HCT116 (cell line): ENCODE measurements at places on chromosomes 12 and 14.

GRCh38 chr14:63632932-63633514 is 8.6 kb downstream of the WDR89 start:
- no peak overlapping the region for H3K4me3 ChIP-seq
- no peak overlapping the region for H3K27ac ChIP-seq
- peaks cover 6% of the 10 kb centered on the region; the same call in 1 of the 2 replicates for H3K36me3 ChIP-seq
- no peaks in the 10 kb centered on the region for H3K27me3 ChIP-seq
- H3K4me1 ChIP-seq, result no peaks in the 10 kb centered on the region

DNA sequence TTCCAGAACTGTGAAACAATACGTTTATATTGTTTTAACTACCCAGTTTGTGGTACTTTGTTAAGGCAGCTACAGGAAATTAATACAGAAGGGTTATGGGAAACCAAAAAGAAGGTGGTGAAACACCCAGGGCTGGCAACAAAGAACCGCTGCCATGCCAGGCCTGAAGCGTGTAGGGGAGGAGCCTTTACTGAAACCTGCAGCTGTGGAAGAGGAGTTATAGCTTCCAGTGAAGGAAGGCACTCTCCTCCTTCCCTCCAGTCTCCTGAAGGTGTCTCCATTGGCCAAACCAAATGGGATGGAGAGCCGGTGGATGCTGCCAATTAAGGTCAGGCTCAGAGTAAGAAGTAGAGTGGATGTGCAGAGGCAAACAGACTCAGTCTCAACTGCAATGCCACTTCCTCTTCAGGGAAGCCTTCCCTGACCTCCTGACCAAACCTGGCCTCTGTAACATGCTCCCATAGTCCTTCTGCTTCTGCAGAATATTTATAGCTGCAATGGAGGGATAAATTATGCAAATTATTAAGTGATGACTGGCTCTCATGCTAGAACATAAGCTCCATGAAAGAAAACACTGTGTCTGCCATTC is 168.3 kb downstream of the DAD1 start:
- no peak for DNase-seq
- no peak overlapping the region for H3K27ac ChIP-seq
- H3K4me1 ChIP-seq, result no peaks in the 10 kb centered on the region
- no peak overlapping the region for H3K4me3 ChIP-seq

GRCh38 chr14:20498622-20499021 is 6.7 kb upstream of the RNASE10 start:
- DNase-seq, result no peak
- H3K27me3 ChIP-seq, result no peaks in the 10 kb centered on the region
- peaks cover 19% of the 10 kb centered on the region for H3K4me1 ChIP-seq
- H3K36me3 ChIP-seq, result no peaks in the 10 kb centered on the region
- no peak overlapping the region for H3K27ac ChIP-seq
- H3K4me3 ChIP-seq, result no peak overlapping the region

- H3K36me3 ChIP-seq, result no peaks in the 10 kb centered on the region
- no peaks in the 10 kb centered on the region for H3K27me3 ChIP-seq
- no peak overlapping the region for H3K4me3 ChIP-seq
- no peak overlapping the region for H3K27ac ChIP-seq
Measured at GRCh38 chr12:34298176-34298970, 276.1 kb downstream of the ALG10 start.

- H3K27me3 ChIP-seq, result no peaks in the 10 kb centered on the region
- no peaks in the 10 kb centered on the region for H3K4me1 ChIP-seq
- no peaks in the 10 kb centered on the region for H3K36me3 ChIP-seq
- no peak overlapping the region for H3K4me3 ChIP-seq
- H3K27ac ChIP-seq, result no peak overlapping the region
Measured at GRCh38 chr14:28381656-28382055, 384.9 kb upstream of the FOXG1 start.

- no peak overlapping the region for H3K4me3 ChIP-seq
- no peaks in the 10 kb centered on the region for H3K27me3 ChIP-seq
- H3K27ac ChIP-seq, result no peak overlapping the region
- no peak for DNase-seq
- H3K4me1 ChIP-seq, result no peaks in the 10 kb centered on the region
Measured at GRCh38 chr12:116319898-116320621, 42.6 kb upstream of the MED13L start.

DNA sequence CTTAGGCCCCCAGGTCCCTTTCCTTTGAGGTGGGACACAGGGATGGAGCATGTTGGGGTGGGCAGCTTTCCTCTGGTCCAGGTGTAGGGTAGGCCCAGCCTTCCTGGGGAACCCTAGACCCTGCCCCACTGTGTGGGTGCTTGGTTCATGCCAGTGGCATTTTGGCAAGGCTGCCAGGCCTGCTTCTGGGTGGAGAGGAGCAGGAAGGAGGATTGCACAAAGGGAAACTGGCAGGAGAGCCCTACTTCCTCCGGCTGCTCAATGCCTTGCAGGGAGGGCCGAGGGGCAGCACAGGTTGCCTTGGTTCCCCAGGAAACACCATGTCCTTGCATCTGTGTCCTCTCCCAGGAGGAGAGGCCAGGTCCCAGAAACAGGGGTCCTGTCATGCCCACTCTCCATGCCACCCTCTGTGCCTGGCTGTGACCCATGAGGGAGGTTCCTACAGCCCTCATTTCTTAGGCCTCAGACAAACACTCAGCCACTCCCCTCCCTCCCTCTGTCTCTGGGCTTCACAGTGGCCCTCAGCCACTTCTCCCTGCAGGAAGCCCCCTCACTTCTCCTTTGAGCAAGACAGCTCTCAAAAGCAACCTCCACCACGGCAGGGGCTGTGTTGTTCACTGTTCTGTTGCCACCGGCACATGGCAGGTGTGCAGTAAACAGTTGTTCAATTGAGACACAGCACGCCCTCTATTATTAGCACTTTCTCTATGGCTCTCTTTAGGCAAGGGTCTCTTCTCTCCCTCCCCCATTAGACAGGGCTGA is 6.8 kb upstream of the KRT80 start:
- no peaks in the 10 kb centered on the region for H3K27me3 ChIP-seq
- H3K36me3 ChIP-seq, result no peaks in the 10 kb centered on the region
- peaks cover 28% of the 10 kb centered on the region for H3K4me1 ChIP-seq
- H3K4me3 ChIP-seq, result no peak overlapping the region

- H3K4me3 ChIP-seq, result no peak overlapping the region
- peak overlapping the region; percentile 65 for H3K27ac ChIP-seq
- no peaks in the 10 kb centered on the region for H3K27me3 ChIP-seq
- DNase-seq, result no peak
- H3K4me1 ChIP-seq, result peaks cover 80% of the 10 kb centered on the region
Measured at GRCh38 chr12:12902036-12902435, 10.7 kb downstream of the GPRC5A start.

- H3K4me1 ChIP-seq, result peaks cover 39% of the 10 kb centered on the region
- no peak overlapping the region for H3K27ac ChIP-seq
- H3K36me3 ChIP-seq, result no peaks in the 10 kb centered on the region
- DNase-seq, result no peak
Measured at GRCh38 chr14:98908050-98908449, 363.9 kb downstream of the BCL11B start.

DNA sequence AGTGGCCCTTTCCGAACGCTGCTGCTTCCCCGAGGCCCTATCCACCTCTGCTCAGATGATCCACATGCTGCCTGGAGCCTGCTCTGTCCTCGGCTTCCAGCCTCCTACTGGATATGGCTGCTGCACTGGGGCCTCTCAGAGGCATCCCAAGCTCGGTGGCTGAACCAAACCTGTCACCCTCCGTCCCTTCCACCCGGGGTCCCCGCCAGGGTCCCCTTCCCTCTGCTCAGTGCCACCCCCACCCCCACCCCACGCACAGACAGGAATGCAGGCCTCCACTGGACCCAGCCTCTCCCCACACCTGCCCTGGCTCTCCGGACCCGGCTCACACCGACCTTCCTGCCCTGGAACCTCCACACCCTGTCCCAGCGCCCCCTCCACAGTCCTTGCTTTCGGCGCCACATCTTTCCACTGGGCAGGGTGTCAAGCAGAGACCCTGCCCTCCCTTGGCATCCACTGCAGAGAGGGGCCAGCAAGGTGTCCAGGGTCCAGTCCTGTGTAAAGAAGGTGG is 6.1 kb downstream of the CEP170B start:
- H3K4me3 ChIP-seq, result no peak overlapping the region
- H3K4me1 ChIP-seq, result peaks cover 19% of the 10 kb centered on the region
- no peak for DNase-seq

DNA sequence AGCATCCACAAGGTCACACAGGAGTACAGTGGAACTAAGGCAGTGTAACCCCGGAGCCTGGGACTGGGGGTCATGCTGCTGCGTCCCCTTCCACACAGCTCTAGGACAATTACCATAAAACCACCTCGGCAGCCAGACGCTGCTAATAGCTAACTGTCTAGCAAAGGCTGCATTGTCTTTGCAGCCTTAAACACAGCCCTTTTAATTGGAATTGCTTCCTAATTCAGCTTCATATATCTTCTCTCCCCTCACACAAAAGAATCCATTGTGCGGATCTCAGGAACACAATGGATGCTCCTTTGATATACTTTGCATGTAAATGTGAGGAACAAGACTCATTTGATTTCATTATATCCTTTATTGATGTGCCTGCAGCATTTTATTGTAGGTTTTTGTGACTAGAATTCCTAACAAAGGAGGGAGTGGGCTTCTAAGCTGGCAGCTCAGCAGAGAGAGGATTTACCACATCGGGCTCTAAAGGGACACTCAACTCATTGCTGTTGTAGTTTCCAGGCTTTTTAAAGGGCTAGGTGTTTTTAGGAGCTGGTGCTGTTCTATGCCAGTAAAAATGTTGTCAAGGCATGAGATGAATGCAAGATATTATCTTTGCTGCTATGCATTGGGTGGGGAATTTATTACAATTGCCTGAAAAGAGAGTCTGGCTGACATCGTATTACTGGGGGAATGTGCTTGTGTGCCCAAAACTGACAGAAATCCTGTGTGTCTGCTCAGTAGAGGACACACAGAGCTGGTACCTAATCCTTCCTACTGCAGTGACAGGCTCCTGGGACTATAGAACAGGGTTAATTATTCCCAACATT is 30.4 kb upstream of the DACT1 start:
- no peak for DNase-seq
- H3K4me1 ChIP-seq, result no peaks in the 10 kb centered on the region
- no peaks in the 10 kb centered on the region for H3K36me3 ChIP-seq
- no peaks in the 10 kb centered on the region for H3K27me3 ChIP-seq
- H3K4me3 ChIP-seq, result no peak overlapping the region

GRCh38 chr12:43008953-43009845 is 419.7 kb upstream of the PRICKLE1 start:
- H3K27ac ChIP-seq, result no peak overlapping the region
- H3K27me3 ChIP-seq, result no peaks in the 10 kb centered on the region
- no peaks in the 10 kb centered on the region for H3K36me3 ChIP-seq

DNA sequence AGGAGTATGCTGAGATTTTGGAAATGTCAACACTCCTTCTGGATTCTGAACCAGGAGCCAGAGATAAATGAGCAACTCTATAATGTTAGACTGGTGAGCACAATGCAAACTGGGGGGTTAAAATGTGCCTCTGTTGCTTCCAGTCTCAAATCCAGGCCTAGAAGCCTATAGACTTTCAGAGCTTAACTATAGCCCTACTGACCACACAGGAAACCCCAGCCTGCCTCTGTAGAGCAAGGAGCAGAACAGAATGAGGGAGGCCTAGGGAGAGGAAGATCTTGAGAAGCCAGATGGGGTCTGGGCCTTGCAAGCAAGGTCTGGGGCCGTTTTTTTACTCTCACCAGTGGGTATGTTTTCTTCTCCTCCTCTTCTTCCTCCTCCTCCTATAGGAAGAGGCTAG is 225.4 kb upstream of the KITLG start:
- H3K4me3 ChIP-seq, result no peak overlapping the region
- no peak overlapping the region for H3K27ac ChIP-seq
- DNase-seq, result no peak
- no peaks in the 10 kb centered on the region for H3K36me3 ChIP-seq
- no peaks in the 10 kb centered on the region for H3K27me3 ChIP-seq
- no peaks in the 10 kb centered on the region for H3K4me1 ChIP-seq

GRCh38 chr12:109302358-109302757 is 6.7 kb downstream of the FOXN4 start:
- no peaks in the 10 kb centered on the region for H3K36me3 ChIP-seq
- no peaks in the 10 kb centered on the region; the same call in 1 of the 2 replicates for H3K4me1 ChIP-seq
- no peak overlapping the region for H3K27ac ChIP-seq

DNA sequence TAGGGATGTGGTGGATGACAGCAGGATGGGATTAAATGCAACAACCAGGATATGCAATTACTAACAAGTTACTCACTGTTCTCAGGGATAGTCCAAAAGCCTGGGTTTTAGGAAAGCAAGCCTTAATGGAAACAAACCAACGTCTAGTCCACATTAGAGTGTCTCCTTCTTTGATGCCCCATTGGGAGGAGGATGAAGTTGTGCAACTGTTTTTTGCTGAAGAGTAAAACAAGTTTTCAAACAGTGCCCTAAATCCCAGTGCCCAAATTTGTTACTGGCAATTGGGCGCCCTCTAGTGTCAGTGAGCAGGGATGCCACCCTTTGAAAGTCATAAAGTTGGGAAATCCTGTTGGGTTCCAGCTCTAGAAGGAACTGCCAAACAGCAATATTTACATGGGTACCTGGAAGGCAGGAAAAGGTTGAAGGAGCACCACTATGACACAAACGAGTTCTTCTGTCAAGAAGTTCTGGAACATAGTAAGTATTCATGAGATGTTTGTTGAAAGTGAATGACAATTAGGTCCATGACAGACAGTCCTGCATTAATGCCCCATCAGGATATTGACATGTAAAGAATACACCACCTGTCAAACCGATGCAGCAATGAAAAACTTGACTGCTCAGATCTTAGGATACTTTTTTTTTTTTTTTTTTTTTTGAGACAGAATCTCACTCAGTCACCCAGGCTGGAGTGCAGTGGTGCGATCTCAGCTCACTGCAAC is 11.1 kb upstream of the DPF3 start:
- H3K4me3 ChIP-seq, result no peak overlapping the region
- no peaks in the 10 kb centered on the region for H3K36me3 ChIP-seq
- H3K27me3 ChIP-seq, result no peaks in the 10 kb centered on the region
- peak; percentile 44 for DNase-seq

DNA sequence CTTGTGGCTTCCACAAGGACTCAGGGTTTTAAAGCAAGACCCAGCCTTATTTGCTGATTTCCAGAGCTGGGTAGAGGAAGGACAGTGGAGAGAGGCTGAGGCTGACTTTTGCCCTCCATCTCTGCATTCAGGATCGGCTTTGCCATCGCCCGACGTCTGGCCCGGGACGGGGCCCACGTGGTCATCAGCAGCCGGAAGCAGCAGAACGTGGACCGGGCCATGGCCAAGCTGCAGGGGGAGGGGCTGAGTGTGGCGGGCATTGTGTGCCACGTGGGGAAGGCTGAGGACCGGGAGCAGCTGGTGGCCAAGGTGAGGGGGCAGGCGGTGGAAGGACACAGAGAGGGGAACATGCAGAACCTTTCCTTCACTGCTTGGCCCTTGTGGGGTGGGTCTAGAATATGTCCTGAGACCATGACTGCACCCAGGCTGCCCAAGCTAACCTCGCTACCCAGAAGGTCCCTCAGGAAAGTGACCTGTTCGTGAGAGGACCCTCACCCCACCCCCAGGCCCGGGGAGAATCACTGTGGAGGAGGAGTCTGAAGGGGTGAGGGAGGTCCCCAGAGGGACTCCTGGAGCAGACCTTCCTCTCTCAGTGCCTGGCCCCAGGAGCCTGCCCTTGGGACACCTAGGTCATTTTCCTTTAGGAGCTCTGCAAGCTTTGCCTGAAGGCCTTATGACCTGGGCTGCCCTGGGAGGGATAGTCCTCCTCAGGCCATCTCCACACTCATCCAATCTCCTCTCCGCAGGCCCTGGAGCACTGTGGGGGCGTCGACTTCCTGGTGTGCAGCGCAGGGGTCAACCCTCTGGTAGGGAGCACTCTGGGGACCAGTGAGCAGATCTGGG is 3.1 kb downstream of the DHRS2 start:
- no peak for DNase-seq
- H3K36me3 ChIP-seq, result no peaks in the 10 kb centered on the region
- H3K4me1 ChIP-seq, result peaks cover 12% of the 10 kb centered on the region
